ENCODE measurements at places on chromosomes 11 and 22.
A peak's percentile ranks its signal among the peaks of the same experiment; 100 is the strongest.

DNA sequence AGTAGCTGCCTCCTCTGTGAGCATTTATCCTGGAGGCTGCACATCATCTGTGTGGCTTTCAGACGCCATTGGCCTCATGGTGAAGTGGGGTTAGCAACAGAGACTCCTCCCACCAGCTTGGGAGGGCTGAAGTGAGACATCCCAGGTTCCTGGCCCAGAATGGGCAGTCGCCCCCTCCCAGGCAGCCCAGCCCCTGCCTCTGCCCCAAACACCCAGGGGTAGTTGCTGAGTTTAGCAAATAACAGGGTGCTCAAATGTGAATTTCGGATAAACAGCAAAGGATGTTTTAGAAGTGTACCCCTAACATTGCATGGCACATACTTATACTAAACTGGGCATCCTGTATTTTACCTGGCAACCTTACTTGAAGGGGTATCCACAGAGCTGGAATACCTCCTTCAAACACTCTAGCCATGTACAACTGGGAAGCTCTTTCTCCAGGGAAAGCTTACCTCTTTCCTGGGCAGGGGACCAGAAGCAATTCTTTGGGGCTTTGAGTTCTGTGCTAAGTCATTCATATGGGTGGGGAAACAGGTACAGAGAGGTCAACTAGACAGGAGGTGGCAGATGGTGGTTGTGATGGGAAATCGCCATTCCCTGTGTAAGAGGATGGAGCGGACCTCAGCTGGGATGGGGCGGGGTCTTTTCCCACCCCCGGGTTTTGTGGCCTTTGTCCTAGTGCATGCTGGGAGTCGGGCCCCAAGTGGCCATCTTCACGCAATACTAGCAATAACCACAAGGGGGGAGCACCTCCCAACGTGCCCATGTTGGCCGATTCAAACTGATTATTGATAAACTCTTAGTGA lies 19.3 kb downstream of the MTFP1 start:
- peak; percentile 85 for DNase-seq

DNA sequence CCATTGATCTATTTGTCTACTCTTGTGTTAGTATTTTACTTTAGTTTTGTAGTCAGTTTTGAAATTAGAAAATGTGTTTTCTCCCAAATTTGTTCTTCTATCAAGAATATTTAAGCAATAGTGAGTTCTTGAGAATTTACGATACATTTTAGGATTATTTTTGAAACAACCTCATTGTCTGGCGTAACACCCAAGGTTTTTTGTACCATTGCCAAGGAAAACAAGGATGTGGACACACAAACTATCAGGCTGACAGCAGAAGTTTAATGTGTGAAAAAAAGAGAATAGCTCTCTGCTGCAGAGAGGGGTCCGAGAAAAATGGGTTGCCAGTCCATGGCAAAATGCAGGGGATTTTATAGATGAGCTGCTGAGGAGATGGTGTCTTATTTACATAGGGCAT lies 865.1 kb upstream of the CNTN5 start:
- DNase-seq, result no peak

DNA sequence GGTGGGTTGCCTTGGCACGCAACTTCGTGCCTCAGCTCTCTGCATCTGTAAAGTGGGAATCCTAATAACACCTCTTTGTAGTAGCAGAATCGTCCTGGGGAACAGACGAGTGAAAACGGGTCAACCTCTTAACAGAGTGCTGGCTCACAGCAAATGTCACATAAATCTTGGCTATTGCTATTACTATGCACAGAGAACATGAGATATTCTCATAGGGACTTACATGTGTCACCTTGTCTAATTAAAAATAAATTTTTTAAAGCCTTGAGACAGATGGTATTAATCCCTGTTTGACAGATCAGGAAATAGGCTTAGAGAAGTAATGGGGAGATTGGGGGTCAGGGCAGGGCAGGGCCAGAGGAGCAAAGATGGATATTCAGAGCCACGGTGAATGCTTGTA lies 44.3 kb upstream of the IGSF9B start:
- DNase-seq, result no peak

DNA sequence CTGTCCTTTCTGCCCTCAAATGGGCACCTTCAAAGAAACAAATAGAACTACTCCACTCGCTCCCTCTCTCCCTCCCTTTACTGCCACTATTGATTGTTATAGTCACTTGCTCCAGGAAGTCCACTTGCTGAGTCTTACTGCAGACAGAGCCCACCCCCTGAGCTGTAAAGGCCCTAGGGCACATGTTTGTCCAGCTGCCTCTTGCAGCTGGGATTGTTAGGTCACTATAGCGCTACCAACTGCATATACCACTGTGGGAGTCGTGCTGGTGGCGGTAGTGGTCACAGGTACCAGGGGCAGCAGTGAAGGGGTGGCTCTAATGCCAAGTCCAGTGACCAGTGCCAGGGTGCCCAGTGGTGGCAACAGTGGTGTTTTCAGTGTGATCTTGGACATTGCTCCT lies 4.4 kb upstream of the SREBF2 start:
- no peak for DNase-seq

GRCh38 chr11:117273550-117274289 lies 17.4 kb upstream of the BACE1-AS start:
- no peak for DNase-seq

DNA sequence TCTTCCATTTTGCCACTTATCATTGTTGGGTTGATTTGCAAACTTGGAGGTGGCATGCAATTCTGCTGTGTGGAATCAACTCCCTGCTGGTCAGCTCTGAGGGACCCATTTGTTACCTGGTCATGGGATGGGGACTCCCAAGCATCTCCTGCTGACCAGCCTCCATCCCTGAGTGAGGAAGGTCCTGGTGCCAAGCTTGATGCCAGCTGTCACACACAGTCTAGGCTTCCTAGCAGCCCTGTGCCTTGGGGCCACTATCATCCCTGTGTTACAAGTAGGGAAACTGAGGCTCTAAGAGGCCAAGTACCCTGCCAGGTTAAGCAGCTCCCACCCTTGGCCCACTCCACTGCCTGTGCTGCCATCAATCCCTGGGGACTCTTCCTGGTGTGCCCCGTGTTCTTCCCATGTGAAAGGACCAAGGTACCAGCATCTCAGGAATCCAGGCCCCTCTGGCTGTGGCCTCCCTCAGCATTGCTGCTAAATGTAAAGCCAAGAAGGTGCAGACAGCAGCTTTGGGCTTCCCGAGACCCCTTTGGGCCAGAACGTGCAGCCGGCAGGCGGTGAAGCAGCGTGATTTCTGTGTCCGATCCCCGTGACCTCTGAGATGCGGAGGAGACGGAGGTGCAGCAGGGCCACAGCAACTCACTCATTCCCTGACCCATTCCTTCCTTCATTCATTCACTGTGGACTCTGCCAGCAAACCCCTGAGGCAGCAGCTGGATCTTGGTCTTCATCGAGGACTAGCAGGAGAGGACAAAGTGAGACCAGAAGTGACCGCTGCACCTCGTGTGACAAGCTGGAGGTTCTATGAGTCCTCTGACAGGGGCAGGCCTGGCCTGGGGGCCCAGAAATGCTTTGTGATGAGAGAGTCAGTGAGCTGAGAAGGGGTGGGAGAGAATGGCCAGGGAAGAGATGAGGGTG lies 49.7 kb downstream of the MYEOV start:
- no peak for DNase-seq

- no peak for DNase-seq
Measured at GRCh38 chr11:120710354-120711131, 199.0 kb downstream of the GRIK4 start.

DNA sequence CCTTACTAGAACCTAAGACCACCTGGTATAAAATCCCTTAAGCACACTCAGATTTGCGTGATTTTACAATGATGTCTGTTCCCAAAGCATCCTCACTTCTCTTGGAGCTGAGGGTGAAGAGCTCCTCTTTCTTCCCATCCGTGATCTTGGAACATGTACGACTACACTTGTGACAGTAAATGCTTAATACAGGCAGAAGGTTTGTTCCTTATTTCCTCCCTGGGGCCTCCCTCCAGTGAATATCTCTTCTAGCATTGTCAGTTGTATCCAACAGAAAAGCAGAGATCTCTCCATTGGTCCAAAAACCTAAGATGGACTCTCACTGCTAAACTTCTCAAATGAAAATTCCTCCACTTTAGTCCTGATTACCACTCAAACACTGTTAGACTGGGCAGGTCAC lies 103.6 kb upstream of the VPREB1 start:
- no peak for DNase-seq

GRCh38 chr11:44574610-44575287 lies 9.3 kb downstream of the CD82 start:
- DNase-seq, result no peak

DNA sequence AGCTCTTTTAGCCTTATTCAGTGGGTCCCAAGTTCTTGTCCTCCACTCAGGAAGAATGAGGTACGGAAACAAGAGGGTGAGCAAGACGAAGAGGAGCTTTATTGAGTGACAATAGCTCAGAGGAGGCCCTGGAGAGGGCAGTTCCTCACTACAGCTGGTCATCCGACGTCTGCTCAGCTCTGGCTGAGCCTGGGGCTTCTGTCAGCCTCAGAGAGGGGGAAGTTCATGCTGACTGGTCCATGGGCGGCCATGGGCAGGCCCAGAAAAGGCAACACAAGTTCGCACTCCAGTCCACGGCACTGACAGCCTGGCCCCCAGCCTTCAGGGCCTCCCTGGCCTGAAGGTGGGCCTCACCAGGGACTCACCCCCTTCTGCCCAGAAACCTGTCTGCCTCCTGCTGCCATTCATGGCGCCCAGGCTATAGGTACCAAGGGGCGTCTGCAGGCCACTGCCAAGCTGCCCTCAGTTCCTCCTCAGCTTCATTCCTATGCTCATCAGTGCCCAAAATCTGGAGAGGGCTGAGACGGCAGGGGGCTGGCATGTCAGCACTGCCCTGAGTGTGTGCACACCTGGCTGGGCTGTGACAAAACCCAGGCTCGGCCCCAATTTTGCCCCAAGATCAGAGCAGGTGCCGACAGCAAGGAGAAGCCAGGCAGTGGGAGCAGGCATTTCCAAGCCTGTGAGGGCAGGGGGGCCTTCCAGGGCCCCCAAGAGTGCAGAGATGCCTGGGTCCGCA lies 21.7 kb upstream of the KIAA0930 start:
- DNase-seq, result peak; percentile 32

GRCh38 chr11:61700212-61700611 lies 20.0 kb downstream of the DAGLA start:
- DNase-seq, result no peak

GRCh38 chr22:44620841-44621257 lies 81.2 kb upstream of the PRR5 start:
- DNase-seq, result no peak

DNA sequence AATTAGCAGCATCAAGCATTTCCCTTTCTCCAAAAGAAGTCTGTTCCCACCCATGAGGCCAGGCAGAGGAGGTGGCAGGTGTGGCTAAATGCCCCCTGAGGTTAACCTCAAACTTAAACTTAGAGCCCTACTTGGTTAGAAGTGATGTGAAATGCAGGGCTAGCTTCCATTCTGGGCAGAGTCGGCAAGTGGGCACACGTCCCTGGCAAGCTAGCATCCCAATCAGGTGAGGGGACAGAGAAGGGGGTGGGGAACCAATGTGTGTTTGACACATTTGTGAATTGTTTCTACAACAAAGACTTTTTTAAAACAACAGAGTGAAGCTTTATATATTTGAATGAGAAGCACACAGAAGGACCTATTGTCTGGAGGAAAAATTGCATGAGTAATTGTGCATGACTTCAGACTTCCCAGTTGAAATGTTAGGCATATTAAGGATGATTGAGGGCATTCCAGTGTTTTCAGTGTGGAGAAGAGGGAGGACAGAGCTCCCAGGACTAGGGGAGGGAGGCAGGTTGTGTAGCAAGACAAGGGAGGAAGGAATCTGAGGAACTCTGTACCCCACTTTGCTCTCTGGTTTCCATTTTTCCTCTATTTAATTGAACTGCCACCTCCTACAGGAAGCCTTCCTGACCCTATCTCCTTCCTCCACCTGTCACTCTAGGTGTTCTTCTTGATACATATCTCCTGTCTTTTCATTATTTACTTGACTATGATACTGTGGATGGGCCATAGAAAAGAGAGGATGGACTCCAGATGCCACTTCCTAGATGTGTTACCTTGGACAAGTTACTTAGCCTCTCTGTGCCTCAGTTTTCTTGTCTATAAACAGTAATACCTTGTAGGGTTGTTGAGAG lies 83.3 kb upstream of the PICALM start:
- no peak for DNase-seq

DNA sequence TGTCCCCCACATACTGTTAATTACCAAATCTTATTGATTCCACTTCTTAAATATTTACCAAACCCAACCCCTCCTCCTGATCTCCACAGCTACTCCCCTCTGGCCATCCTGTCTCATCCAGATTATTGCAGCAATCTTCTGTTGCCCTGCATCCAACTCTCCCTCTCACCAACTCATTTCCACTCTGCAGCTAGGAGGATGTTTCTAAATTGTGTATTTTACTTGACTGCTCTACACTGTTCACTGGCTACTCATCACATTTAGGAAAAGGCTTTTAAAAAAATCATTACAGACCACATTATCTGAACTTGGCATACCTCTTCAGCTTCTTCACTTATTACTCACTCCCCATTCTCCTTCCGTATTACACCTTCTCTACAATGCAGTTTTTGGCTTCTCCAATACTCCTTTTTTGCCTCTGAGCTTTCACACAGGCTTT lies 117.9 kb downstream of the ATG16L2 start:
- no peak for DNase-seq

- DNase-seq, result no peak
Measured at GRCh38 chr11:95796501-95796900, 6.2 kb downstream of the CEP57 start.

- DNase-seq, result peak; percentile 62
Measured at GRCh38 chr11:118791961-118792569, 1.1 kb upstream of the DDX6 start.

GRCh38 chr22:36144886-36145541 lies 15.5 kb downstream of the APOL3 start:
- DNase-seq, result no peak

DNA sequence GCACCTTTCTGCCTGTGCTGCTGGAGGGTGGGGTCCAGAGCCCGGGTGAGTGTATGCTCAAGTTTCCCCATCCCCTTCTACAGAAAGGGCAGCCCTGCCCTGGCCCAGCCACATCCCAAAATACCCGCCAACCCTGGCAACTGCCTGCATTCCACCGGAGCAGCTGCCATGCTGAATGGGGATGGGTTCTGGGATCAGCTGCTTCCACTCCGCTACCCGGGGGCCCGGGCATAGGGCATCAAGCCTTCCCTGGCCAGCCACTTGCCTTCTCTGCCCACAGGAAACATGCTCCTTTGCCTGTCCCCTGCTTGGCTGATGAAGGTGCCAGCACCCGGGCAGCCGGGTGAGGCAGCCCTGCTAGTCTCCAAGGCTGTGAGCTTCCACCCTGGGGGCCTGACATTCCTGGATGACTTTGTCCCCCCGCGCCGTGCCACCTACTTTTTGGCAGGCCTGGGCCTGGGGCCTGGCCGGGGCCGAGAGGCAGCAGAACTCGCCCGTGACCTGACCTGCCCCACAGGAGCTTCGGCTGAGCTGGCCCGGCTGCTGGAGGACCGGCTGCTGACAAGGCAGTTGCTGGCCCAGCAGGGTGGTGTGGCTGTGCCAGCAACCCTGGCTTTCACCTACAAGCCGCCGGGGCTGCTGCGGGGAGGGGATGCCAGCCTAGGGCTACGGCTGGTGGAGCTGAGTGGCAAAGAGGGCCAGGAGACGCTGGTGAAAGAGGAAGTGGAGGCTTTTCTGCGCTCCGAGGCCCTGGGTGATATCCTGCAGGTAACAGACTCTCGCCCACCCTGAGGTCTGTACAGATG lies 3.2 kb downstream of the CARNS1 start:
- DNase-seq, result peak; percentile 76

GRCh38 chr11:45939836-45940235 lies 17.4 kb downstream of the LARGE2 start:
- no peak for DNase-seq

All from germinal center (tissue), 1 donor.